ENCODE measurements at places on chromosomes 11 and 22.

DNA sequence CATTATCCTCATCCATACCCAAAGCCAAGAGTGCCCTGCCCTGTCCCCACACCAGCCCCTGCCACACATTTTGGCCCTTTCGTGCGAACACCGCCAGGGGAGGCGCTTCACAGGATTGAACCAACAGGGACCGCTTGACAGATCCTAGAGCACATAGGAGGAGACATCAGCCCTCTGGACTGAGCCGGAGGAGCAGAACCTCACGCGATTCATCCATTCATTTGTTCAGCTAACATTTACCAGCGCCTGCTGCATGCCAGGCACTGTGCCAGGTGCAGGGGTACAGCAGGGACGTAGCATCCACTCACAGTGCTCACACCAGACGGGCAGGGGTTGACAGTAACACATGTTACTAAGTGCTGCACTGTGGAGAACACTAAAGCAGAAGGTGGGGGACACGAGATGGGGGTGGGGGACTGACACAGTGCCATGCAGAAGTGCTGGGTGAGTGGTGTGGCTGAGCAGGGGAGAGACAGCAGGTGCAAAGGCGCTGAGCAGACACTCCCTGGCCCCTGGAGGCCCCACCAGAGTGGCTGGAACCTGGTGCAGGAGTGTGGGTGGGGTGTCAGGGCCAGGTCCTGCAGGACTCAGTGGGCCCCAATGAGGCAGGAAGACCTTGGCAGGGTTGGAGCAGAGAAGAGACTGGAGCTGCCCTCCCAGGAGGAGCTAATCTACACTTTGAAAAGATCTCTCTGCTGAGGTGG, 3.4 kb downstream of the GNAZ start:
- DNase-seq = no peak

- no peak for DNase-seq
Measured at GRCh38 chr11:13889552-13890249, 72.8 kb upstream of the SPON1 start.

GRCh38 chr11:125750629-125751028, 4.5 kb downstream of the PATE1 start:
- no peak for DNase-seq

GRCh38 chr11:27429761-27430393, 42.7 kb downstream of the LGR4 start:
- DNase-seq = no peak

GRCh38 chr11:114617157-114618124, 21.9 kb upstream of the NXPE4 start:
- DNase-seq = no peak

- DNase-seq = no peak
Measured at GRCh38 chr11:37264783-37265182, 666.7 kb upstream of the RAG2 start.

DNA sequence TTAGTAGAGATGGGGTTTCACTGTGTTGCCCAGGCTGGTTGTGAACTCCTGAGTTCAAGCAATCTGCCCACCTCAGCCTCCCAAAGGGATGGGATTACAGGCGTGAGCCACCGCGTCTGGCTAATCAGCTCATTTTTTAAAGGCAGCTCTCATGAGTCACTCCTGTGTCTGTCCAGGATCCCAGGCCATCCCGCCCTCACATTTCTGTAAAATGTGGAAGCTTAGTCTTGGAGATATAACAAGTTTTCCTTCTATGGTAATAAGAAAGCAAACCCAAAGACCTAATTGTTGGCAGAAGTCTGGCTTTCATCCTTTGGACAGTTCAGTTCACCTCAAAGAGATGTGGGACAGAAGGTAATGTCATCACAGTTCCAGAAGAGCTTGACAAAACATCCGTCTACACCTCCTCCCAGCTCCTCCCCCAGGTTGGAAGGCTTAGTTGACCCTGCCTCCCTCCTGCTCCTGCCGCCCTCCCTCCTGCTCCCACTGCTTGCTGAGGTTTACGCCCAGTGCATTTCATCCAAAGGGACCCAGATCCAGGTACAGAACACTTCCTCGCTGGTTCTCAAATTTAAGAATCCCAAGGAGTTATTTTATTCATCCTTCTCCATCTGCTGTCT, 6.4 kb downstream of the DRD2 start:
- no peak for DNase-seq

- peak; percentile 93 for DNase-seq
Measured at GRCh38 chr11:44574610-44575287, 9.3 kb downstream of the CD82 start.

DNA sequence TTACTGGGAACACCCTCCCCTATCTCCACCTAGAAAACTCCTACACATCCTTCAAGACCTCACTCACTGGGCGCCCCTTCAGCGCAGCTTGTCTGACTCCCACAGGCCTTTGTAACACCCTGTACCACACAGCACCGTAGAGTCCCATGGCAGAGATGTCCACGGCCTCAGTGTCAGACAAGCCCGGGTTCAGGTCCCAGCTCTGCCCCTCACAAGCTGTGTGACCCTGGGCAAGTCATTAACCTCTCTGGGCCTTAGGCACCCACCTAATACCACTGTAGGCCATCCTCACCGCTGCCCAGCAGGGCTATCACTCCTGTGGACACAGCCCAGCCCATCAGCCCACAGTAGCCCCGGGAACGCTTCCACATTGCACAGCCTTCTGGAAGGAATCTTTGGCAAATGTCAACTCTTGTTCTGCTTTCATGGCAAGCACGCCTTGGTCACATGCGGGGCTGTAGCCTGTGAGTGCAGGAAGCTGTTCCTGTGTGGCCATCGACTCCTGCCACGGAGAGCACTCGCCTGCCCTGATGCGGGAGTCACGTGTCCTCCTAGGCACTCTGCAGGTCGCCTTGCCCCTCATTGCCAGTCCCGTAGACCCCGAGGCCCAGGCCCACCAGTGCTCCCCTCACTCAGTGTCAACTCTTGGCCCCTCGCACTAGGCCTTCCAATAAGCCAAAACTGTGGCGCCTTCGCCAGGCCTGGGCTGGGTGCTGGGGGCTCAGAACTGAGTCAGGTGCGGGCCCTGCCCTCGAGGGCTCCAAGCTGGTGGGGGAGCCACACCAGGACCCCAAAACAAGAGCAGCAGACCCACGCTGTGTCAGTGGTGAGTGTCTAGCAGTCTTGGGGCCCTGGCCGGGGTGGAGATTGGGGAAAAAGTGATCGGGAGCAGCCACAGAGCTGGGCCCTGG, 32.9 kb upstream of the RFPL3 start:
- no peak for DNase-seq

GRCh38 chr11:77299528-77299993, 1.9 kb downstream of the GDPD4 start:
- DNase-seq = no peak

DNA sequence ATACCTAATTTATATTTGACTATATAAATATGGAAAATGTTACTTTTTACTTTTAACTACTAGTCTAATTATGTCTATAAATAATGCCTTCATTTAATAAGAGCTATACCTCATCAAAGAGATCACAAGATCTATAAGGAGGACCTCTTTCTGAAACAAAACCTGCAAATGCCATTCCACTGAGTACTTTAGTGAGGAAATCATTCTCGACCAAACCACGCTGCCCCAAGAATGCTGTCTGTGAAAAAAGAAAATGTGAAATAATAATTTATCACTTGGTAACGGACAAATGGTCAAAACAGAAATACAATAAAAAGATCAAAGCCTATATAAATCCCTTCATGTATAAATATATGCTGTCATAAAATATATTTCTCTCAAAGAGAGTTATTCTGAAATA, 301.7 kb downstream of the SBF2 start:
- no peak for DNase-seq

GRCh38 chr11:118953265-118953664, 2.8 kb upstream of the UPK2 start:
- DNase-seq = no peak

DNA sequence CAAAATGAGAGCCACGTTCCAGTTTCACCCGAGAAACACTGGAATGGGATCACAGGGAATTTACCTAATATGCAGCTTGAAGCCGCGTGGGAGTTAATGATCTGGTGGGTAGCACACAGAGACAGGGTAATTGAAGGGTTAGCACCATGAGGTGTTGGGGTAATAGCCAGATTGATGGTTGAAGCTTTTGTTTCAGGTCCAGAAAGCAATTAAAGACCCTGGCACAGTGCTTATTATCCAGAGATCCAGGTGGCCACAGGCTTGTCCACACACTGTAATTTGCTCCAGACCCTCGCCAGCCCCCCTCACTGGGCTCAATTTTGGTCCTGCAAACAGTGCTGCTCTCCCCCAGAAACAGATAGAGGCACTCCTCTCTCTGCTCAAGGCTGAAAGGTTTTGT, 282.5 kb upstream of the ISX start:
- DNase-seq = no peak

DNA sequence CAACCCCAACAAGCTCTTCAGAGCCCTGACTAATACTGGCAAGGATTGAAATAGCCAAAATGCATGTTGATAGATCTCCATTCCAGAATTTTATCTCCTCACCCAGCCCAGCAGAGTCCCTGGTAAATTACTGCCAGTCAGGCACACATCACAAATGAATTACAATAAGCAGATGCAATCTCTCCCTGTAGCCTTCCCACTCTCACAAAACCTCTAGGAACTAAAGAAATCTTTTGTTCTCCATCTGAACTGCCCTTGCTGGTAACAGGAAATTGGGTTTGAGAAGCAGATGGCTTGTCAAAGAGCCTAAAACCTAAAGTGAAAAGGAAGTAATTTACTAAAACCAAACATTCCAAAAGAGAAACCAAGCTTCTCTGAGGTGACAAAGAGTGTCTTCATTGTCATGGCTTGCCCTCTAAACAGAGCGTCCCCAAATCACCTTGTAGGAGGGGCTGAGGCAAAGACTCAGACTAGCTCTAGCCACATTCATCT, 59.5 kb downstream of the FAM168A start:
- no peak for DNase-seq

DNA sequence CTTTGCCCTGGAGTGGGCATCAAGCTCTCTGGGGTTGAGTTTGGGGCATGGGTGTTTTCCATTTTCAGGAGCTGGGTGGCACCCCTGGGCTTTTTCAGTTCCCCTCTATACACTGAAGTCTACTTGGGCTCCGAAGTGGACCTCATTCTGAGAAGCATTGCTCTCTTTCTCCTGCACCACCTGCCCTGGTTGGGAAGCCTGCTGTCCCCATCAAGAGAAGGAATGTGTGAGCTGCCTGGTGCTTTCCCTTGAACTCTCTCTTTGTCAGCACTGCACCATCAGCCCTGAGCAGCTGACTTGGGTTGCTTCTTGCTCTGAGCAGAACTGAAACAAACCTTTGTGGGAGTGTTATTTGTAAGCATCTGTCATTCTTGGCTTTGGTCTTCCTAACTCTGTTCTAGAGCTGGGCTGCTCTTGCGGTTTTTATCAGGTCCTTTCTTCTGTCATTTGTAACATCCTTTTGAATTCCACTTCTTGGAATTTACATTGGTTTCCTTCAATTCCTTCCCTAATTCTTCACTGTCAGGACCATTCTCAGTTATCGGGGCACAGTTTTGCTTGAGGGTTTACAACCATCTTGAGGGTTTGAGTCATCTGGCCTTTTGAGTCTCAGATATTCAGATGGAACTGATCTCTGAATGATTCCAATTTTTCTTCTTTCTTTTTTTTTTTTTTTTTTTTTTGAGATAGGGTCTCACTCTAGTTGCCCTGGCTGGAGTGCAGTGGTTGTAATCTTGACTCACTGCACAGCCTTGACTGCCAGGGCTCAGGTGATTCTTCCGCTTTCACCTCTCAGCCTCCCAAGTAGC, 20.5 kb downstream of the UBE2L3 start:
- no peak for DNase-seq

GRCh38 chr11:95095858-95096587, 6.4 kb downstream of the ENDOD1 start:
- no peak for DNase-seq

GRCh38 chr11:64040684-64041322, 5.1 kb downstream of the FLRT1 start:
- DNase-seq = no peak

DNA sequence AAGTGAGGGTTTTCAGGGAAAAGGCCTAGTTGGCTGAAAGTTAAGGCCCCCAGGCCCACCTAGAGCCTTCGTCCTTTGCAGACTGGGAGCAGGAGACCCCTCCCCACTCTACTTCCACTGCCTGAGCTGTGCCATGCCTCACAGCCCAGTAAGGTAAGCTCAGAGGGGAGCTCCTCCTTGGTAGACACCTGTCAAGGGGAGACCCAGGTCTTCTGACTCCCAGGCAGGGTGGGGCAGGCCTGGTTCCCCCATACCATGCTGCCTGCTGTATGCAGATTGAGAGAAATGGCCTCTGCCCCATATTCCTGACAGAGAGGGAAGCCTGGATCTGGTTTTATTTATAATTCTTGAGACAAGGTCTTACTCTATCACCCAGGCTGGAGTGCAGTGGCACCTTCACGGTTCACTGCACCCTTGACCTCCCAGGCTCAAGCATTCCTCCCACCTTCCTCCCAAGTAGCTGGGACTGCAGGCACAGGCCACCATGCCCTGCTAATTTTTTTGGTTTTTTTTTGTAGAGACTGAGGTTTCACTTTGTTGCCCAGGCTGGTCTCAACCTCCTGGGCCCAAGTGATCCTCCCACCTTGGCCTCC, 697 bp downstream of the RAB36 start:
- no peak for DNase-seq

DNA sequence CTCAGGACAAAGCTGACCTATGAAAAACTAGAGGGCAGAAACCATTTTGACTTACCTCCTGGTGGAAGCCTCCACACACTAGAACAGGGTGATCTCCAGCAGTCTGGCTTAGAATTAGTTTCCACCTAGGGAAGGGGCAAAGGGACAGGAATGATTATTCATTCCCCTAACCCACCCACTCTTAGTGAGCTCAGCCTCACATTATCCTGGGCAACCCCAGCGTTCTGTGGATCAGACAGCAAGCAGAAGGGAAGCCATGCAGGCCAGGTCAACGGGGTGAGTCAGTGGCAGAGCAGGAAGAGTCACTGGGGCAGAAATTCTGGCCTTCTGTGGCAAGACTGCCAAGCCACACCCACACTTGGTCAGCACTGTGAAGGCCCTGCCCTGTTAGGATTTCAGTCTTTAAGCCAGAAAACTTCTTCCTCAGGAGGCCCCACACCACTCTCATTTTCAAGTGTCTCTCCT, 10.5 kb downstream of the NUMA1 start:
- peak; percentile 40 for DNase-seq

DNA sequence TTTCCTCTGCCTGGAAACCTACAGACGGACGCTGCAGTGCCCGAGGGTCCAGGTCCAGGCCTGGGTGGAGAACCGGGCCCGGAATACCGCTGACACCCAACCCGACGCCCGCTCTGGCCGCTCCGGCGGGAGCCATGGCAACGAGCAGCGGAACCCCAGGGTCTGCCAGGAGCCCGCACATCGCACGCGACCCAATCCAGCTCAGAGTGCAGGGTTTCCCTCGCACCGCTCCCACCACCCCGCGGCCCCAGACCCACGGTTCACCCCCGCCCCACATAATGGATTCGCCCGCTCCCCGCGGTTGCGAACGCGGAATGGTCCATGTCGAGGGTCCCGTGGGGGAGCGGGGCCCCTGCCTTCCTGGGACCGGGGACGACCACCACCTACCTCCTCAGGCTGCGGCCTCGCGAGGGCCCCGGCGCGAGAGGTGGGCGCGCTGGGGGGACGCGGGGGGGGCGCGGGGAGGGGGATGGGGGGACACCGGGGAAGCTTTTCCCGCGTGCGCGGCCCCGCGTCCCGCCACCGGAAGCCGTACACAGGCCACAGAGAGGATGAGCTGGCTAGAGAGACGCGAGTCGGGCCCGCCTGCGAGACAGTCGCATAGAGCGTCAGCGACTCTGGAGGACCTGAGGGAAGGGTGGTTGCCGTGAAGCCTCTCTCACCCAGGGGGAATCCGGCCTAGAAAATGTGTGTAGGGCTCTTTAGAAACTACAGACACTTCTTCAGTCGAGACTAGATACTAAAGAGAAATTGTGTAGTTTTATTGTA, at the start of gene SSRP1:
SSRP1 (minus strand) TSS at position 550 of the 768 bp plus-strand sequence. CDS start 771 bp downstream, outside the sequence.
- DNase-seq = no peak

All from AG09309 (cell line).